ENCODE measurements at places on chromosomes 5 and 9.

DNA sequence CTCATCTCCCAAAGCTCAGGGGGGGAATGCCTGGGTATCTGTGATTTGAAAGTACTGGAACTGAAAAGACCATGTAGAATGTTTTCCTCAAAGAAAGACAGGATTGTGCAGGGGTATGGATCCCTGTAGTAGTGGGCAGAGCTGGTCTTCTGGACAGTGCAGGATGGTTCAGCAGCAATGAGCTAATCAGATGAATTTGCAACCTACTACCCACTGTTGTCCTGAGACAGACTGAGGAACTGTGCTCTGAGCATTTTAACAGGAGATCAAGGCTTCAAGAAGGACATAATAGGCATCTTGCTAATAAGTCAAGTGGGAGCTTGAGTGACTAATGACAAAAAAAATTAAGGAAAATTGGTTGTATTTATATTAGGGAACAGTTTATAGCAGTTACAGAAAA is 61.7 kb downstream of the FYB1 start:
- no peak for DNase-seq

DNA sequence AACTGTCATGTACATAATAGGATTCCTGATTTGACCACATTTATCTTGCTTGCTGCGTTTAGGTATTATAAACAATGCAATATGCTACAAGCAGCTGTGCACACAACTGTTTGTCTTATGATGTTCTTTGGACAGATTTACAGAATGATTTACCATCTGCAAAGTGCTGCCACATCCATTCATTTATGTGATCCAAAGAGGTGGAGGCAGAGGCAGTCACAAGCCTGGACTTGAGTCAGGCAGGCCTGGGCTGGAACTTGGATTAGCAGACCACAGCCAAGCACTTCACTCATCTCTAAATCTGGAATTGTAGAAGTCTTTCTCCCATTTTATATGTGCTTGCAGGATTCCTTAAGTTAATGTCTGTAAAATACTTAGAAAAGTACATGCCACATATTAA is 149.0 kb downstream of the INSYN2B start:
- no peak for DNase-seq

DNA sequence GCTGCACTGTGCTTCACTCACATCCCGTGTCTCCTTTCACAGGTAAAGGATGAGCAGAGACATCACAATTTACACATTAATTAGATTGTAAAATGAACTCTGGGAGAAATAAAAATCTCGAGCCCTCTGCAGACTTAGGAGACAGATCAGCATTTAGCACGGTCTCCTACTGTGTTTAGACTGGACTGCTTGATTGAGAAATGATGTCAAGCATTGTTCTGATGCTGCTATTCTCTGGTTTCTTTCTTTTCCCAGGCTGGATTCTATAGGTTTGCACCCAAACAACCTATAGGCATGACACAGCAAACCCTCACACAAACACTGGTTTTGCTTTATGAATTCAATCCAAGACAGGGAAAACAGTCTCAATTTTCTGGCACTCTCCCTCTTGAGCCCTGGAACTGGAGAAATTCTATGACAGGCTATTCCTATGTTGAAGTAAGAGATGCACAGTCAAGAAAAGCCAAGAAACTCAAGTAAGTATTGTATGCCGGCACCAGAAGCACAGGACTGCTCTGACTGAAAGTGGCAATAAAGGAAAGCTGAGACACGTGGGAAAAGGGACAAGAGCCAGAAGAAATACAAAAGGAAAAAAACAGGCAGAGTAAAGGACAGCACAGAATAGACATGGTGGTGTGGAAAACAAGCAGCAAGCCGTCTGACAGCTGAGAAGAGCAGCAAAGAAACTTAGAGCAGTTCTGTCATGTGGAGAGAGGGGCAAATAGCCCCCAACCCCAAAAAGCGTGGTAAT is 24.8 kb upstream of the ERAP2 start:
- no peak for DNase-seq

- no peak for DNase-seq
Observed at GRCh38 chr9:127751269-127752054, 16.4 kb upstream of the TOR2A start.

- no peak for DNase-seq
Observed at GRCh38 chr5:14580398-14581034, 1.1 kb upstream of the OTULINL start.

- no peak for DNase-seq
Observed at GRCh38 chr9:8680157-8680556, 880.6 kb upstream of the DMAC1 start.

DNA sequence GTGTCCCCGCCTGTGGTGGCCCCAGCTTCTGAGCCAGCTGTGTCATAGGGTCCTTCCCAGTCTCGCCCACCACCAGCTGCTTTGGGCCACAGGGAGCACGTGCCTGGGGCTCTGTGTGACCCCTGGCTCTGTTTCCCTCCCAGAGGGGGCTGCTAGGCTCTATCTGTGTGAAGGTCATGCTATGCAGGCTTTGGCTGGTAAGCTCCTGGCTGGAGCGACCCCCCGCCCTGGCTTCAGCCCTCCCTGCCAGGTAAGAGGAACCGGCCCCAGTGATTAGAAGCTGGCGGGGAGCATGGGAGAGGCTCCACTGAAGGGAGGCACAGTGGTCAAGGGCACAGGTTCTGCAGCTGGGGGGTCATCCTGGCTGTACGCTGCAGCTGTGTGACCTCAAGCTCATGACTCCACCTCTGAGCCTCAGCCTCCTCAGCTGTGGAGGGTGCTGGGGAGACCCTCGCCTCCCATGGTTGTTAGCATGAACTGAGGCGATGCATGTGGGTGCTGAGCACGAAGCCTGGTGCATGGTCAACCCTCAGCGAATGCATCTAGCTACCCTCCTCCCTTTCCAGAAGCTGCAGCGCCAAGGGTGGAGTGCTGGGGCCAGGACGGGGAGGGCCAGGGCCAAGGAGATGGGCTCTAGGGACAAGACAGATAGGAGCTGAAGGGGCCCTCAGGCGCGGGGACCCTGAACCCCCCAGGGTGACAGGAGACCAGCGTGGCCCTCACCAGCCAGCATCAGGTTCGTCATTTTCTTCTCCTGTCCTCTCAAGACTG is 163.8 kb upstream of the MVB12B start:
- DNase-seq = no peak

DNA sequence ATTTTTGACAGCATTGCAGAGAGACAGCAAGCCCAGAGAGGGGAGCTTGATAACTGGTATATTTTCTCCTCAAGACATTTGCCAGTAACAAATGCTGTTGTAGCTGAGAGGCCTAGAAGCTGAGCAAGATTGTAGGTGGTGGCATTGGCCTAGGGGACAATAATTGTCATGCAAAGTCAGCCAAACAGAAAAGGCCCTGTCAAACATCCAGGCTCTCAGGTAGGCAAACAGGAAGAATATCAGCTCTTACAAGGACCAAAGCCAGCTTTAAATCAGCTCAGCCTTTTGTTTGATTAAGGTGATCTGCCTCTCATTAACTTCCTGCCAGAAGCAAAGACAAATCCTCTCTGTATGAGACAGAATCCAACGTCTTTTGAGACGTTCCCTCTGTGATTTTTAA is 29.7 kb upstream of the BARX1 start:
- no peak for DNase-seq

DNA sequence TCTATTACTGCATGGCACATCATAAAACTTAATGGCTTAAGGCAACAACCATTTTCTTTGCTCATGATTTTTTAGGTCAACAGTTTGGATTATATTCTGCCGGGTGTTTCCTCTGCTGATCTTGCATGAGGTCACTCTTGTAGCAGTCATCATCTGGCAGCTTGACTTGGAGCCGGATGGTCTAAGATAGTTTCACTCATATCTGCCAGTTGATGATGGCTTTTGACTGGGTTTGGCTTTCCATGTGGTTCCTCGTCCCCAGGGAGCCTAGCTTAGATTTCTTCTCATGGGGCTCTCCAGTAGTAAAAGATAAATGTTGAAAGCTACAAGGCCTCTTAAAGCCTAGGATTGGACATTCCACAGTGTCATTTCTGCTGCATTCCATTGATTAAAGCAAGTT is 27.4 kb downstream of the LNPEP start:
- DNase-seq = no peak

DNA sequence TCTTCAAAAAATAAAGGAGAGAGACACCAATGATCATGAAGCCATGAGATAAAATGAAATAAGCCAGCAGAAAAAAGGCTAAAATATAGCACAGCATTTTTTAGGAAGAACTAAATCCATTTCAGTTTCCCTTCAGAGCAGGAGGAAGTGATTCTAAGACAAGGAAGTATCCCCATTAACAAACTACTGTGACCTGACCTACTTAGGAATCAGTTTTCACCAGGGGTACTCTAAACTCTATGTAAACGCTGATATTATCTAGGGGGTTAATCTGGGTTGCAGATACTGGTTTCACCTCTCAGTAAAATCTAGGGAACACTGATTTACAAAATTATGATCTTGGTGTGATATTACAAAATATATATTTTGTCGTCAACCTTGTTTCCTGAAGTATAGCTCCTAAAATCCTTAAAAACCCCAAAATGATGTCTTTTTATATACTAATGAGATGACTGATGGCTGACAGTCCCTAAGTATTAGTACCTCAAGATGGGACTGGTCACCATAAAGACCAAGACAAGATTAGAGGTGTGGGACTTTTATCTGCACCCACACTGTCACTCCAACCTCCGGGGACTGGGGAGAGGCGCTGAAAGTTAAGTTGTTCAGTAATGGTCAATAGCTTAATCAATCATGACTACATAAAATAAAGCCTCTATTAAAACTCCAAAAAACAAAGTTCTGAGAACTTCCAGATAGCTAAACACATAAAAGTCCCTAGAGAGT is 2.9 kb upstream of the FNBP1 start:
- DNase-seq = no peak

- no peak for DNase-seq
Observed at GRCh38 chr9:117561761-117562160, 142.4 kb upstream of the TLR4 start.

GRCh38 chr5:135535820-135536801 is at the start of gene NEUROG1:
TSS of gene NEUROG1 (minus strand) at chr5:135535964. CDS start at chr5:135535690, 274 bp downstream.
- DNase-seq = no peak

GRCh38 chr5:71809446-71809845 is 90.4 kb downstream of the CARTPT start:
- no peak for DNase-seq

GRCh38 chr9:119453980-119454379 is 84.7 kb upstream of the BRINP1 start:
- no peak for DNase-seq

GRCh38 chr9:90455316-90455715 is 187.3 kb downstream of the DIRAS2 start:
- DNase-seq = no peak

- DNase-seq = no peak
Observed at GRCh38 chr5:14655146-14655741, 9.3 kb upstream of the OTULIN start.

Data from cortex of kidney (tissue), 1 donor.